T-helper 2 cell (primary cell): ENCODE measurements at places on chromosomes 3 and 15.
A peak's percentile ranks its signal among the peaks of the same experiment; 100 is the strongest.

DNA sequence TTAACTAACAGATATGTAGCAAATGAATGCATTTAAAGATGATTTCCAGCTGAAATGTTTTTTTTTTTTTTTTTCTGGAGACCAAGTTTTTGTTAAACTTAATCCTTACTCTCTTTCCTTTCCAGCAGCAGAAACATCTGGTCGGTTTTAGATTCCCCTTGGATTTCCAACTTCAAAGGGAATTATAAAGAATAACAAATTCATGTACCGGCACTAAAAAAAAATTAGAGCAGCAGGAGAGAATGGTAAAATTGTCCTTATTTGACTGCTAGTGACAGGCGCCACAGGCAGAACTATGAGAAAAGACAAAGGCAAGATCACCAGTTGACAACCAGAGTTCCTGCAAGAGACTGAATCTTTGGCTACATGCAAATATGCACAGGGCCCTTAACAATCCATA, 393.3 kb downstream of the TIGIT start:
- no peak for DNase-seq

DNA sequence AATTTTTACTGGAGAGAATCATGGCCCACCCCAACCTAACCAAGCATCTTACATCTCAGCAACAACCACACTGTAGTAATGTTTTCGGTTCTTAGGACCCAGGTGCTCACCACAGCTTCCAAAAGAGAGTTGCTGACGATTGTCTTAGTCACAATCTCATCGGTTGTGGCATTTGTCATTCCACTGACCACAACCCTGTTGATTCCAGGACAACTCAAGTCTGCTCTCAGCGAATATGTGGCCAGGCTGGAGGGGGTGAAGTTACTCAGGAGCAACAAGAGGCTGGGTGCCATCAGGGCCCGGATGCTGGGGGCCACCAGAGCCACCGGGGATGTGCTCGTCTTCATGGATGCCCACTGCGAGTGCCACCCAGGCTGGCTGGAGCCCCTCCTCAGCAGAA, 25.9 kb downstream of the GALNT15 start:
- DNase-seq: no peak

DNA sequence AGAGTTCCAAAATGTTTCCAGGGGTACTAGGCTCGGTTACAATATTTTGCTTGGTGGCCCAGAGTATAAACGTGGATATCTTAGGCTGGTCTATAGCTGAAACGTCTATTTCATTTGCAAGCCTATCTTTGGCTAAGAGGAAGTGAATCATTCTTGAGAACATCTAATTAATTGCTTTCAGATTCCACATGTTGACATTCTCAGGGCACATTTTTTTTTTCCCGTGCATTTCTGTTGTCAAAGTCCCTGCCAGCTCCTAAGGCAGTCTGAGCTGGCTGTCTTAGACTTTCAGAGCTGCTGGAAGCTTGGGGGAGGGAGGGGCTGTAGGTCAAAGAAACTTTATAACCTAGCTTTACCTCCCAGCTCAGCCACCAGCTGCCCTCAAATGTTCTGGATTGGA, 23.2 kb upstream of the LAMP3 start:
- no peak for DNase-seq

- DNase-seq: no peak
Measured at GRCh38 chr3:190646996-190647395, 133.1 kb downstream of the IL1RAP start.

DNA sequence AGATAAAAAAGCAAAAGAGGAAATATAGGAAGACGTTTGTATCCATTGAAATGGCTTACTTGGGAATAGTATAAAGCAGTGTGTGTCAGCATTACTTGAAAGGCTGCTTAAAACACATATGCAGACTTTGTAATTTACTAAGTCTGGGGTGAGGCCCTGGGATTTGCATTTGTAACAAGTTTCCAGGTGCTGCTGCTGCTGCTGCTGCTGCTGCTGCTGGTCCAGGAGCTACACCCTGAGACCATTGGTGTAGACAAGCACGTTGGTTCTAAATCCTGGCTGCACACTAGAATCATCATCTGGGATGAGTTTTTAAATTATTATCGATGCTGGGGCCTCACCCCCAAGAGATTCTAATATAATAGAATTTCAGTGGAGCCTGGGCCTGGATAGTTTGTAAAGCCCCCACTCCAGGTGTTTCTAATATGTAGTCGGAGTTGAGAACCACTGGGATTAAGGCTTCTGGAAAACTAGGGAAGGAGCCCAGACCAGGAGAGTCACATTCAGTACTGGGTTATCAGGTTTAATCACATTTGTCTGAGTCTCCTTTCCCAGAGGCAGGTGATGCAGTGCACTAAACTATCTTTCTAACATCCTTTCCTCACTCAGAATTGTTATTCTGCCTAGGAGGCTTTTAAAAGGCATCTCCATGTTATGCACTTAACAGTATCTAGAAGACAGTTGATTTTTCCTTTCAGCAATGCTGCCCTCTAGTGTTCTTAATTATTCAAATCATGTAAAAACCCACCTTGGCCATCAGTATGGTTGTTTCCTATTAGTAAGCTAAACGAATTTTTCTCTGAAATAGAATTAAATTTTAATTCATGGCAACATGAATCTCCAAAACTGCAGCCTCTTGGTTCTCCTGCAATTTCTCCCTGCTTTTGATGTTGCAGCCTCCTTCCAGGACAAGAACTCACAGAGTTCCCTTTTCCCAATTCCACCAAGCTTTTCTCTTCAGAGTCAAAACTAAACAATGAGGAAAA, 45.4 kb downstream of the SSR3 start:
- peak; percentile 26 for DNase-seq

- DNase-seq: no peak
Measured at GRCh38 chr3:154389861-154390260, 40.1 kb downstream of the GPR149 start.

DNA sequence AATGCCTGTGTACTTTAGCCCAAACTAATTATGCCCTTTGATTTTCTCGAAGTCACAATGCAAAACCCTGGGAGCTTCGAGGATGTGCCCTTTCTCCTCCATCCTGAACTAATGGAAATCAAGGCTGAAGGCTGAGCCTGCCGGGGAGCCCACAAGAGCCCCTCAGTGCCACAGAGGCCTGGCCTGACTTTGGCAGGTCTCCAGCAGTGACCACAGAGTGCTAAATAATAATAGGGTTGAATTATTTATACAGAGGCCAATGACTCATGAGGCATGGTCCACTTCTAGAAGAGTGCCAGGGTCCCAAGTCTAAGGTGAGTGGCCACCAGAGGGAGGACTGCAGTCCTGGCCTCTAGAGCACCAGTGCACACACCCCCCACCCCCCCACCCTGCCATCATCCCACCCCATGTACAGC, 19.1 kb upstream of the GLCE start:
- no peak for DNase-seq

DNA sequence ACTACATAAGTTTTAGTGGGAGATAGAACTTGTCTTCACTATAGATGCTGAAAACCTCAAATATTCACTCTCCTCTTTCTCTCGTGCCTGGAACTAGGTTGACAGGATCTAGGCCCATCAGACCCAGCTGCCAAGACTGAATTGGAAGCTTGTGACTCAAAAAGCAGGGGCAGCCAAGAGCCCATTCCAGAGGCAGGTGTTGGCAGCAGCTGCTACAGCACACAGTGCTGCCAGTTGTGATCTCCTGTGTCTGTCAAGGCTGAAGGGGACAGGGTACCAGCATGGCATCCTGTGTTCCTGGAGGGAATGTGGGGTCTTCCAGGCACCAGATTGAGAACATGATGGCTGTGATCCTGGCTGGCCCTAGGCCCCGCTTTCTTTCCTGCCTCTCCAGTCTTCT, 92.5 kb upstream of the MB21D2 start:
- DNase-seq: no peak

GRCh38 chr3:71891483-71891882, 106.5 kb upstream of the PROK2 start:
- DNase-seq: no peak

DNA sequence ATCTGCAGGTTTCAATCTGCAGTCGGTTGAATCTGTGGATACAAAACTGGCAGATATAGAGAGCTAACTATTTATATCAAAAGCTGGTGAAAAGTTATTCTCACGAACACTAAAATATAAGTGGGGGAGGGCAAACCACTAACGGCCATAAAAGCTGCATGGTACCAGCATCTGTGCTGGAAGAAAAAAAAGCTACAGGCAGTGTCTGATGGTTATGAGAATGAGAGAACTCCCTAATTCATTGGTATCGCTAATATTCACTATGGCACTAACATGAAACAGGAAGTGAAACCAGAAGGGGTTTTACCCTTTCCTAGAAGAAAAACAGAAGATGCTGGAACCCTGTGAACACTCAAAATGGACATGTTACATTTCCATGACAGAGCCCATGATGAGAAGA, 15.9 kb downstream of the CEP70 start:
- no peak for DNase-seq

GRCh38 chr3:61866961-61867461, 305.6 kb downstream of the PTPRG start:
- no peak for DNase-seq

- no peak for DNase-seq
Measured at GRCh38 chr3:136251511-136251910, 1.4 kb downstream of the PCCB start.

GRCh38 chr3:57206423-57206822, 6.6 kb upstream of the HESX1 start:
- DNase-seq: no peak

- no peak for DNase-seq
Measured at GRCh38 chr15:79773128-79773527, 123.7 kb downstream of the MTHFS start.

GRCh38 chr3:78809966-78810365, 957.8 kb downstream of the ROBO1 start:
- DNase-seq: no peak

DNA sequence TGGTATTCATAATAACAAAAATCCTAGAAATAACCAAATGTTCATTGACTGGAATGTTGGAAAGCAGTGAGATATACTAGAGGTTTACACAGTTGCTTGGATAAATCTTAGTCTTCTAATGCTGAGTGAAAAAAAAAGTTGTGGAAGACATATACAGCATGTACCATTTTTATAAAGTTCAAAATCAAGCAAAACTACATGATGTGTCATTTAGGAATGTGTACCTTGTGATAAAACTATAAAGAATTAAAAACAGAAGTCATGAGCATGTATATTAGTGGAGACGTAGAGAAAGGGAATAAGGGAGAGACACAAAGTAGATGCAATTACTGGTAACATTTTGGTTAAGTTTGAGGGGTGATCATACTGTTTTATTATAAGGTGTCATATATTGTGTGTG, 45.2 kb downstream of the FBXL2 start:
- DNase-seq: no peak

- DNase-seq: no peak
Measured at GRCh38 chr15:98063315-98063714, 102.8 kb downstream of the ARRDC4 start.

DNA sequence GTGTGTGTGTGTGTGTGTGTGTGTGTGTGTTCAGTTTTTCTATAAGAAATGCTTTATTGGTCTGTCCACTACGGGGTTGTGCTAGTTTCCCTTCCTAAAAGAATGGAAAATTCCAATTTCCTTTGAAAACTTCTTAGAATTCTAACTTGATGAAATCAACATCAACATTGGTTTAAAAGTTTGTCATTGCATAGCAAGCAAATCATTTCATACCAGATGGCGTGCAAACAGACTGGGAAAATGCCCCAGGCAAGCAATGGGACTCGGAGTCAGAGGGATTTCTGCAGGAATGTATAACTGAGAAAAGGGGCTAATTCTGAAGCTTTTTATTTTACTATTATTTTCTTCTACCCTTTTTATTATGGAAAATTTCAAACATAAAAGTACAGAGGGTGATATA, 13.1 kb upstream of the DYNC1LI1 start:
- no peak for DNase-seq

GRCh38 chr3:117322866-117323265, 613.3 kb downstream of the TUSC7 start:
- no peak for DNase-seq
